ENCODE measurements at places on chromosomes 7 and 10. TPM values are rescaled to one million over a fixed set of nuclear protein-coding genes. Genes with fewer than 3 reads are reported as not detected.
A peak's percentile ranks its signal among the peaks of the same experiment; 100 is the strongest.

ACHE gene
- total RNA-seq = 0.18 TPM

DNA sequence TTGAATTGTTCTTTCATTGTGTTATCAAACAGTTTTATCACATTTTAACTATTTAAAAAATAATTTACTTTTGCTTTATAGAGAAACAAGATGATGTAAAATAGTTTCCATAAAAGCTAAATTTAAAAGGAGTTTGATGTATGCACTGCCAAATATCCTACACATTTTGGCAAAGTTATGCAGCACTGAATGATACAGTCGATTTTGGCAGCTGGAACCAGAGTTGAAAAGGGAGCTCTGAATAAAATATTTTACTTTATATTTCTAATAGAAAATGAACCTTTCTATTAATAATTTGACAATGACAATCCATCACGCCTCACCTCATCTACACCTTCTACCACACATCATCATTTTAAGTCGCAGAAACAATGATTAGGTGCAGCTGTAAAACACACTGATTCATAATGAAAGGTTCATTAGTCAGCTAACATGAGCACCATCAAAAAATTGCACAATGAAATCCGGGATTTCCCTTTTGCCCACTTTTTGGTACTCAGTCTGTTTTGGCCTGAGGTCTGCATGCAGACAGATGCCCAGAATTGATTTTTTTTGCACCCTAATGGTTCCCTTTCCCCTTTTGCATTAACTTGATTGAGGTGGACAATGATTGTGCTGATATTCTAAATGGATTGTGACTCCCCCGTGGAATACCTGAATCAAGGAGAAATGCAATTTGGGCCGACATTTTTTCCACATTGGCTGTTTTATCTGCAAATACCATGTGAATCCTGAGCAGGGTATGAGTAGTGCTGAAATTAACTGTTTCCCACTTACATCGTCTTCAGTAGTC is 105.8 kb downstream of the THSD7A start:
- H3K27me3 ChIP-seq = no peaks in the 10 kb centered on the region
- no peaks in the 10 kb centered on the region for H3K4me1 ChIP-seq
- H3K36me3 ChIP-seq = no peaks in the 10 kb centered on the region
- no peak for DNase-seq
- H3K27ac ChIP-seq = no peak overlapping the region

ERVW-1 gene
- total RNA-seq = not detected

DNA sequence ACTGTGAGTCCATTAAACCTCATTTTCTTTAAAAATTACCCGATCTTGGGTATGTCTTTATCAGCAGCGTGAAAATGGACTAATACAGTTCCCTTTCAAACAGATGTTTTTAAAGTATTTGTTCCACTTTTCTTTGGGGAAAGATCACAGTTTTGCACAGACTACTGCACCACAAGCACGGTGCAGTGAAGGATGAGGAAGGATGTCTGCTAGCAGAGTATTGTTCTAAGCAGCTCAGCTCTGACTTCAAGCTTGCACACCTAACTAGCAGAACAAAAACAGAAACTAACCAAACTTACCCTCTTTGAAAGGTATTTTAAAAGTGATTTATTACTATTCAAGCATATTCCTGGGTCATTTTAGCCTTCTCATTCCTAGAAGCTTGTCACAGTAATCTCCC is 20.0 kb downstream of the THNSL1 start:
- H3K4me1 ChIP-seq = no peaks in the 10 kb centered on the region
- H3K27me3 ChIP-seq = peaks cover 2% of the 10 kb centered on the region
- H3K4me3 ChIP-seq = no peak overlapping the region
- DNase-seq = no peak
- no peaks in the 10 kb centered on the region for H3K36me3 ChIP-seq

RASSF4 gene
- total RNA-seq = 104 TPM

DNA sequence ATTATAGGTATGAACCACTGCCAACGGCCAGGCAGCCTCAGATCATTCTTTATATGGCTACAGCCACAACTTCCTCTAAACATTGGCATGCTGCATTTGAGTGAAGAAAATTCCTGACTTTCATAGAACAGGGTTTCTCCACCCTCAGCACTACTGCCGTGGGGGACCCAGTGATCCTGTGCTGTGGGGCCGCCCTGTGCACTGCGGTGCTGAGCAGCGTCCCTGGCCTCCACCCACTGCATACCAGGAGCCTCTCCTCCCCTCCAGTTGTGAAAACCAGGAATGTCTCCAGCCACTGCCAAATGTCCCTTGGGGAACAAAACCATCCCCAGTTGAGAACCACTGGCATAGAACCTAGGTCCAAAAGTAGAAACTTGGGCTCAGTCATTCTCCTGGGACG is 15.8 kb downstream of the CNPY1 start:
- peaks cover 21% of the 10 kb centered on the region for H3K27me3 ChIP-seq
- no peak for DNase-seq
- H3K27ac ChIP-seq = no peak overlapping the region
- peaks cover 14% of the 10 kb centered on the region for H3K4me1 ChIP-seq

DNA sequence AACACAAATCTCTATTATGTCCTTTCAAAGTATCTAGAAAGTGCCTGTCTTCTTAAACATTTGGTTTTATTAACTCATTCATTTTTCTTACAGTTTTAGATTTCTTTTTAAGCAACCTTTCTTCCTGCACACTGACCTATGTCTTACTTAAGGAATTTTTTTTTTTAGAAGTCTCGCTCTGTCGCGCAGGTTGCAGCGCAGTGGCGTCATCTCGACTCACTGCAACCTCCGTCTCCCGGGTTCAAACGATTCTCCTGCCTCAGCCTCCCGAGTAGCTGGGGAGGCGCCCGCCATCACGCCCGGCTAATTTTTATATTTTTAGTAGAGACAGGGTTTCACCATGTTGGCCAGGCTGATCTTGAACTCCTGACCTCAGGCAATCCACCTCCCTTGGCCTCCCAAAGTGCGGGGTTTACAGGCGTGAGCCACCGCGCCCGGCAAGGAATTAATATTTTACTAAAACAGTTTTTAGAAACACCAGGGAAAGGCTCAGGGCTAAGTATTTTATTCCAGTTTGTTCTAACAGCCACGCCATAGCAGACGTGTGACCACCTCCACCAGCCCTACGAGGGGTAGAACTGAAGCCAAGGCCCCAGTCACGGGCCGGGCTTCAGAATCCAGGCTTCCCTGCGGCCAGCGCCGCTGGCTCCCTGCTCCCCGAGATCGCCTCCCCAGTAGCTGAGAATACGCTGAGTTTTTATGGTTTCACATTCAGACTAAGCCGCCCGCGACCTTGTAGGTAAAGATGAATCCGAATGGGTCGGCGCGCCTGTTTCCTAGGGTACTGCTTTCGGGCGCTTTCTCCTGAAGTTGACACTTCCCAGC is 941 bp upstream of the LUC7L2 start:
- no peaks in the 10 kb centered on the region for H3K36me3 ChIP-seq
- peak; percentile 61 for DNase-seq
- peak overlapping the region; percentile 99 for H3K27ac ChIP-seq
- H3K27me3 ChIP-seq = no peaks in the 10 kb centered on the region
- H3K4me3 ChIP-seq = peak overlapping the region; percentile 98

DNA sequence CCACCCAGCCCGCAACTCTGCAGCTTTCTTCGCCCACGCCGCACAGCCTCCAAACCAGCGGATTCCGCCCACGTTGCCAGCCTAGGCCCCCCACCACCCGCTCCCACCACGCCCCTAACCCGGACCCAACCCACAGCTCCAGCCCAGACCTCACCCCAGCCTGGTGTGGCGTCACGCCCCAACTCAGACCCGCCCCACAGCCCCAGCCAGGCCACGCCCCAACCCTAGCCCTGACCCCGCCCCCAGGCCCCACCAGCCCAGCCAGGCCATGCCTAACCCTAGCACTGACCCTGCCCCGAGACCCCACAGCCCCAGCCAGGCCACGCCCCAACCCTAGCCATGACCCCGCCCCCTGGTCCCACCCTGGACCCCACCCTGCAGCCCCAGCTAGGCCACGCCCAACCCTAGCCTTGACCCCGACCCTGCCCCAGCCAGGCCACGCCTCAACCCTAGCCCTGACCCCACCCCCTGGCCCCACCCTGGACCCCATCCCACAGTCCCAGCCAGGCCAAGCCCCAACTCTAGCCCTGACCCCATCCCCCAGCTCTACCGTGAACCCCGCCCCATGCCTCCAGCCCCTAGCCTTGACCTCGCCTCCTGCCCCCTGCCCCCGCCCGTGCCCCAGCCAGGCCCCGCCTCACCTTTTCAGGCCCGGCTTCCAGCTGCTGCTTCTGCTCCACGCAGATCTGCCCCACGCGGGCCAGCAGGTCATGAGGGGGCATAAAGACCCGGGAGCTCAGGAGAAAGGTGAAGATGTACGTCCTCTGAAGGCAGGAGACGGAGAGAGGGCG is 64.0 kb downstream of the RASGEF1A start:
- H3K4me1 ChIP-seq = peaks cover 40% of the 10 kb centered on the region
- peaks cover 20% of the 10 kb centered on the region for H3K36me3 ChIP-seq
- peak; percentile 23 for DNase-seq
- H3K27me3 ChIP-seq = no peaks in the 10 kb centered on the region

DNA sequence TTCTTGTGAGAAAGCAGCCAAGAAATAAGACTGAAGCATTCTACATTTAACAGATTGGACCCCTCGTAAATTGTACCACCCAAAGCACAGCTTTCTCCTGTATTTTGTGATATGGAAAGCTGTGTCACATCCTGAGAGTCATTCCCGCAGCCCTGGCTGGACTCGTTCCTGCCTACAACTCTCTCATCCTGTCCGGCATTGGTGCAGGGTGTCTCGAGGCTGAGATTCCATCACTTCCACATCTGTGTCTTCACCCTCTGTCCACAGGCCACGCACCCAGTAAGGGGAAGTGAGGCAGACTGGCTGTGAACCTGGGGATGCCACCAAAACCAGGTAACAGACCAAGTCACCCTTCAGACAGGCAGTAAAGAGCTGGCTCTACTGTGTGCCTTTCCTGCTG is 146.2 kb upstream of the KLF6 start:
- H3K4me1 ChIP-seq = peaks cover 11% of the 10 kb centered on the region
- H3K27me3 ChIP-seq = no peaks in the 10 kb centered on the region
- H3K36me3 ChIP-seq = no peaks in the 10 kb centered on the region
- no peak overlapping the region for H3K4me3 ChIP-seq
- no peak for DNase-seq

SLC18A2 gene
- total RNA-seq = 8.0 TPM

SERPINE1 gene
- total RNA-seq = 5.5 TPM

UBTD1 gene
- total RNA-seq = 0.75 TPM

GRCh38 chr10:115985786-115986185 is 287.2 kb downstream of the GFRA1 start:
- H3K27me3 ChIP-seq = no peaks in the 10 kb centered on the region
- no peak overlapping the region for H3K4me3 ChIP-seq
- no peaks in the 10 kb centered on the region for H3K36me3 ChIP-seq
- no peaks in the 10 kb centered on the region for H3K4me1 ChIP-seq
- no peak for DNase-seq

SLC29A4 gene
- 0.95 TPM for total RNA-seq

- H3K4me3 ChIP-seq = no peak overlapping the region
- no peak overlapping the region for H3K27ac ChIP-seq
- DNase-seq = no peak
Observed at GRCh38 chr7:157267956-157268355, 68.8 kb upstream of the DNAJB6 start.

GRCh38 chr10:110535958-110536891 is 31.3 kb upstream of the SMC3 start:
- no peaks in the 10 kb centered on the region for H3K36me3 ChIP-seq
- peaks cover 21% of the 10 kb centered on the region for H3K4me1 ChIP-seq
- H3K27me3 ChIP-seq = no peaks in the 10 kb centered on the region
- no peak overlapping the region for H3K27ac ChIP-seq
- H3K4me3 ChIP-seq = no peak overlapping the region

DGKB gene
- total RNA-seq = not detected

- H3K4me3 ChIP-seq = no peak overlapping the region
- H3K4me1 ChIP-seq = no peaks in the 10 kb centered on the region
- DNase-seq = no peak
- no peaks in the 10 kb centered on the region for H3K36me3 ChIP-seq
Observed at GRCh38 chr7:80940539-80941207, 21.8 kb upstream of the SEMA3C start.

GRCh38 chr7:36303202-36304098 is 86.2 kb upstream of the ANLN start:
- H3K36me3 ChIP-seq = no peaks in the 10 kb centered on the region
- H3K4me3 ChIP-seq = no peak overlapping the region
- no peak for DNase-seq
- H3K27ac ChIP-seq = no peak overlapping the region

PFKFB3 gene
- total RNA-seq = 59.7 TPM

DNA sequence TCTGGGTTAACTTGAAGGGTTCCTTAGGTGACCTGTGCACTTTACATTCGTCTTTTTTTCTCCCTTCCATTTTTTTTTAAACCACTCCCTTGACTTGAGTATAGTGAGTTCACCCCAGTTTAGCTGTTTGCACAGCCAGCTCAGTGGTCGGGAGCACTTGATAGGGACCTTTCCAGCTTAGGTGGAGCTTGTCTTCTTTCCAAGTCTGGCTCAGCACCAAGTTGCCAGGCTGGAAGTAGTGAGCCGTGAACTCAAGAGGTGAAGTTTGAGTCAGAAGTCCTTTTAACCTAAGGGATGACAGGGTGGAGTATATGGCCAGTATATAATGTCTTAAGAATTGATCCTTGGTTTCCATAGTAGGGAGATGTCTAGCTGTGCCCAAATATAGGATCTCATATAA is 7.2 kb downstream of the DNAH11 start:
- DNase-seq = no peak
- H3K27me3 ChIP-seq = peaks cover 7% of the 10 kb centered on the region
- no peak overlapping the region for H3K27ac ChIP-seq
- no peaks in the 10 kb centered on the region for H3K36me3 ChIP-seq

DNA sequence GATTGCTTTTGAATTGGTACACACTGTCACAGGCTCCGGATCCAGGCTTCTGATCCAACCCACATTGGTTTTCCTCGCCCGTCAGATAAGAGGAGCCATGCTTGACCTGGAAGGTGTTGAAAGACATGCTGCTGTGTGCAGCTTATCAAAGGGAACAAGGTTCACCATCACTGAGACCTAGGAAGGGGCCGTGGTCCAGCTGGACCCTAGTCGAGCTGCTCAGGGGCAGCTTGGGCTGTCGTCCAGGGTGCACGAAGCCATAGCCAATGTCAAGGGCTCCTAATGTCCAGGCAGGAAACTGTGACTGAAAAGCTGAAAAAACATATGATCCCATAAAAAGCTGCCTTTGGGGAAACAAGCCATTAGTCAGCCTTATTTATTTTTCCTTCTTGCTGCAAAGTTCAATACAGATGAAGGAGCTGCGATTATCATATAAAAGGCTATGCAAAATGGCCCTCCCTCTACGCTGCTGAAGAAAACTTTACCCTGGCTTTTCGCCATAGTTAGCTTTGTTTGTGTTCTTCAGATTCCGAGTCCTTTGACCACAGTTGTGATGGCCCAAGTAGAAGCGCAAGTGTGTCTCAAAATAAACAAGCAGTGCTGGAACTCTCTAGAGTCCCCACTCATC is 118.0 kb downstream of the CREB5 start:
- H3K27ac ChIP-seq = no peak overlapping the region
- no peaks in the 10 kb centered on the region for H3K27me3 ChIP-seq

DGKI gene
- total RNA-seq = not detected

GRCh38 chr10:11683529-11684320 is 58.5 kb upstream of the ECHDC3 start:
- no peak for DNase-seq
- H3K4me1 ChIP-seq = peaks cover 56% of the 10 kb centered on the region
- no peaks in the 10 kb centered on the region for H3K27me3 ChIP-seq
- no peaks in the 10 kb centered on the region for H3K36me3 ChIP-seq

- H3K4me1 ChIP-seq = no peaks in the 10 kb centered on the region
- no peak overlapping the region for H3K27ac ChIP-seq
- no peaks in the 10 kb centered on the region for H3K36me3 ChIP-seq
Observed at GRCh38 chr10:44347609-44348400, 37.1 kb downstream of the CXCL12 start.

- H3K27me3 ChIP-seq = no peaks in the 10 kb centered on the region
- H3K4me3 ChIP-seq = no peak overlapping the region
- H3K4me1 ChIP-seq = peaks cover 19% of the 10 kb centered on the region
Observed at GRCh38 chr10:12589291-12589690, 239.9 kb downstream of the CAMK1D start.

CPA2 gene
- not detected for total RNA-seq

Measured in natural killer cell (primary cell).